ENCODE measurements at places on chromosomes 5 and 9.
A peak's percentile ranks its signal among the peaks of the same experiment; 100 is the strongest.

DNA sequence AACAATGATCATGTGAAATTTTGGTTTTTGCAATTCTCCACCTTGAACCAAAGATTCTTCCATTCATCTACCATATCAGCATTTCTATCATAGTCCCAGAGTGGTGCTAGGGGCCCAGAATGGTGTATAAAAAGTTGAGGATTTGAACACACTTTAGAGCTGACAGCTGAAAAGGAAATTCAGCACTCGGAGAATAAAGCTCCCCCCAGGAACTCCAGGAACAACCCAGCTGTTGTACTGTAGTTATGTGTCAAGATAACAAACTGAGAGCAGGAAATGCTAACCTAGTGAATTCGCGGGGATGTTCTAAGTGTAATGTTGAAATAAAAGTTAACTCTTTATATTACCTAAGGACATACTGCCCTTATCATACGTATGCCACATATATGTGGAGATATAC is 216.7 kb downstream of the NFIB start:
- DNase-seq, result peak; percentile 5

- no peak for DNase-seq
Measured at GRCh38 chr9:37947471-37947870, 43.5 kb upstream of the SLC25A51 start.

DNA sequence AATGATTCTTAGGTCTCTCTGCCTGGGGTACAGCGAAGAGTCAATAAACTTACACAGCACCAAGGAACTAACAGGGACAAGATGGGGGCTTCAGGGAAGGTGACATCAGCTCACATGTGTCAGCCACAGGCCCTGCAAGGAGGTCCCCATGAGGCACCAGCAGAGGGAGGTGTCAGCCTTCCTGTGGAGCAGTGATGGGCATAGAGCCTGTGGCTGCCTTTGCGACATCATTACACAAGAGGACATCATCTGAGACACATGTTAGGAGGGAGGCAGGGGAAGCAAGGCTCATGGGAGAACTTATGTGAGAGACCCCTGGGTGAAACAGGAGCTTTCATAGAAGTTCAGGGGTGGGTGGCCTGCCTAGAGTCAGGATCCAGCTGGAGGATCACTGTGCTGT is 389.6 kb downstream of the SEMA5A start:
- DNase-seq, result peak; percentile 53

DNA sequence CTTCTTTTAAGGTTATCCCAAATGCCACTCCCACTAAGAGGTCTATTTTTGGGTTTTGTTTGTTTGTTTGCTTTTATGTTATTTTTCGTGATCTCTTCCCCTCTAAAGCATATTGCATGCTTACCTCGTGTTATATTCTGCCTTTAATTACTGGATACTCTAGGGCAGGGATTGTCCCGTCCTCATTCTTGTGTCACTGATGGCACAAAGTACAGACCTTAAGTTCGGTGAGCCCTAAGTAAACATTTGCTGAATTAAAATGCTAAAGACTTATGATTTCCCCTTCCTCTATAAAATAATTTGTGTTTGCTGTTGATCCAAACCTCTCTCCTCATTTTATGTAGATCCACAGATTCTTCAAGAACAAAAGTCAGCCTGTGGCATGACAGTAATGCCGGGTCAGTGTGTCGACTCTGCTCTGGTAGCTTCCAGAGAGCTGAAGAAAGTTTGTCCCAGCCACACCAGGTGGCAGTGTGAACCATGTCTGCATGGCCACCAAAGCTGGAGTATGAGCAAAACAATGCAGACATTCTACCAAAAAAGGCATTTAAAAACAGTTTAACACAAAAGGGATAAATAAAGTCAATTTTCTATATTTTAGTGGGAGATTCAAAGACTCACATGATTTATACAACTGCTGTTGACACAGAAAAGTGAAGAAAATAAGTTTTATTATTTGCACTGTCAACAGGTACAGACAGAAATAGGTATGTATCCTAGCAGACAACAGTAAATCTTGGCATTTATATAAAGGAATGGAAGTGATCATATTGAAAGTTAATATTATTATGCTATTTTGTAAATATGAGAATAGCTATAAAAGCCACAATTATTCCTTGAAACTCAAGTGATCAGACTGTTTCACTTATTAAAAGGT is 17.9 kb upstream of the POC5 start:
- peak; percentile 66 for DNase-seq

GRCh38 chr5:32538031-32538547 is 47.3 kb upstream of the SUB1 start:
- DNase-seq, result no peak

DNA sequence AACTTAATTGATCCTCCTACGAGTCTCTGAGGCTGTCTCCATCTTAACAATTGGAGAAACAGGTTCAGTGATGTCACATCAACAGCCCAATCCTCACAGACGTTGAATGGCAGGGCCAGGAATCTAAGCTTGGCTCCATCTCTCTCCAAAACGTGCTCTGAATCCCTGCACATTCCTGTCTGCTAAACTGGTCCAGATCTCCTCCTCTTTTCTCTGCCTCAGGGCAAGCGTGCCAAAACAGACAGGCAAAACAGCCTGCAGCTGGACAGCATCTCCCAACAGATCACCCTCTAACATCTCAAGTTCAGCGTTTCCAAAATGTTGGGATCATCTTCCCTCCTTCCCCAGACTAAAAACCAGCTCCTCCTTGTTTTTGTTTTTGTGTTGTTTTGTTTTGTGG is 6.6 kb downstream of the FBP1 start:
- DNase-seq, result no peak

DNA sequence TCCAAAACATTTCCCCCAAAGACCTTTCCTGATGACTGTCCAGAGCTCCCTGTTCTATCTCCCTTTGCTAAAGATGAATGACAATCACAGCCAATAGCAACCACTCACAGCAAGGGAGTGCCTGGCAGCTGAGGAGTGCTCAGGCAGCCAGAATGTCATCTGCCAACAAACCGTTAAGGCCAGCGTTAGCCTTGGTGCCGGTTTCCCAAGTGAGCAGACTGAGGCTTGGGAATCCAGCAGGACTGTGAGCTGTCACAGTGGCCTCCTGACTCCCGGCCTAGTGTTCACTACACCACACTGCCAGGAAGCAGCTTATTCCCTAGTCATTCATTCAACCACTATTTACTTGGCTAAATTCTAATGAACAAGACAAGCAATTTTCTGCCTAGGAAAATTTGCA is 24.7 kb downstream of the STK10 start:
- DNase-seq, result no peak

DNA sequence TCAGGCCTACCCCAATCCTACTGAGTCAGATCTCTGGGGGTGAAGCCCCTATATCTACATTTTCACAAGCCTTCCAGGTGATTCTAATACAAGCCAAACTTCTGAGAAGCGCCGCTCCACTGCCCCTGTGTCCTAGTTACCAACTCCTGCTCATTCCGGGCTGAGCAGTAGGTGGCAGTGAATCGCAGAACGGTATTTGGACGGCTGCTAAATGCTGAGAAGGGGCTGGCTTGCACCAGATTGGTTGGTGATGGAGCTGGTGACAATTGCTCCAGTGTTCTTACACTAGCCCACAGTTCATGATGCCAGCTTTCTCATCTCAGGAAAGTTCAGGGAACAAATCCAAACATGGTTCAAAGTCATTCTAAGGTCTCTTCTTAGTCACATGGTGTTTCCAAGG is 31.1 kb upstream of the FGF1 start:
- DNase-seq, result peak; percentile 80

DNA sequence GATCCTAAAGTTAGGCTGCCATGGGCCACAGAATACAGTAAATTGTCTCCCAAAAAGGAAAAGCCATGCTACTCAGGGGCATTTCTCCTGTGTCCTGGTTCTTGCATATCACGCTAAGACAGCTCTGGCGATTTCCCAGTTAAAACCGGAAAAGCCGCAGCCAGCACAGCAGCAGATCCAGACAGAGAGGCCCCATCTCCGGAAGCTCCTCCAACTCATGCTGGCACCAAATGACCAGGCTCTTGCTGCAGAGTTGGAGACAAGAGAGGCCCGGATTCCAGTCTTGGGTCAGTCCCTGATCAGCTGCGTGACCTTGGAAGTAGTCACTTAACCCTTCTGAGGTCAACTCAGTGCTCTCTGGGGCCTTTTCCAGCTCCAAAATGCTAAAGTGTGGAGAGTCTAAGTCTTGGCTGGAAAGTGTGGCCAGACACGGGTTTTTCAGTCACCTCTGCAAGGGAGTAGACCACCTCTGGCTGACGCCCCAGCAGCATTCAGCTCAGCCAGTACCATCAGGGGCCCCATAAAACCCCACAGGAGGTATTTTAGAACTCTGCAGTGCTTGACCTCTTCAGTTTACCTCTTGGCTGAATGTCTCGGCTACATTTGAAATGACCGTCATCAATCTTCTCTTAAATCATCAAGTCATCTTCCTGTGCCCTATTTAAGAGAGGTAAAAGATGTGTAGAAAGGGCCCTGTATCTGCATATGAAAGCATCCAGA is 16.2 kb downstream of the GDNF start:
- no peak for DNase-seq

DNA sequence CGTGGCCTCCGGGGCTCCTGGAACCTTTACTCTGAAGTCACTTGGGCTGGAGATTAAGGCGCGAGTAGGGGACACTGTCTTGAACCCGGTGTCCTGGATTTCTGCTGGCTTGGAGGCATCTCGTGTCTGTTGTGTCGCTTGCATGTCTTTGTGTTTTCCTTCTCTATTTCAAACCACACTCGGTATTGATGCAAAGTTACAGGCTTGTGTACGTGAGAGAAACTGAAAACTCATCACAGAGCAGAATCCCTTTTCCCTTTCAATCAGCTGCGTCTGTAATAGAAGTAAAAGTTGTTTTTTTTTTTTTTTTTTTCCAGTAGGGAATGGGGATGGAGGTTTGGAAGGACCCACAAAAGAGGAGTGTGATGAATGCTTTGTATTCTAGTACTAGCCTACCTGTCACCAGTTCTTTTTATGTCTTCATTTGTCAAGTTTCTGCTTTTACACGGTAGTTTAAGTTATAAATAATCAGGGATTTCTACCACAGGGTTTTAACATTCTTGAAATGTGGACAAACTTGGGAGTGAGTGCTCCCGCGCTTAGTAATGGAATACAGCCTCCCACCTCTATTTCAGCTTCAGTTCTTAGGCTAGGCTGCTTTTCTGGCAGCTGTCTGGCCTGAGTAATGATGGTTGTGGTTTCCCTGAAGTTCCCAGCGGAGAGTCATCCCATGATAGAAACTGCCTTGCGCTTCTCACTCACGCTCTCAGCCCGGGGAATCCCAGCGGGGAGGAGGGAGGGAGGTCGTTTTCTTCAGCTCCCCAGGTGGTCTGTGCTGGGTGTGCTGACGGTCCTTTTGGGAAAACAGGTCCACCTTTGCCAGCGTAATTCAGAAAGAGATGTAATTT is 763 bp downstream of the TJP2 start:
- peak; percentile 59 for DNase-seq

- DNase-seq, result peak; percentile 73
Measured at GRCh38 chr9:75265525-75265972, 177.2 kb downstream of the OSTF1 start.

DNA sequence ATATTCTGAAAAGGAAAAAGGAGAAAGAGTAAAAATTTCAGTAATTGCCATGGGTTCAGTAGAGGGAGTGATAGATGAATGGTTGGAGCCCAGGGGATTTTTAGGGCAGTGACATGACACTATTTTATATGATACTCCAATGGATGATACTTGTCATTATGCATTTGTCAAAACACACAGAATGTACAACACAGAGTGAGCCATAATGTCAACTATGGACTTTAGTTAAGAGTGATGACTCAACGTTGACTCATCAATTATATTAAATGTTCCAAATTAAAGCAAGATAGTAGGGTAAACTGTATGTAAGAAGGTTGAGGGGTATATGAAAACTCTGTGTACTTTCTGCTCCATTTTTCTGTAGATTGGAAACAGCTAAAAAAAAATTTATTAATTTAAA is 586.4 kb downstream of the TAF11L14 start:
- DNase-seq, result no peak

DNA sequence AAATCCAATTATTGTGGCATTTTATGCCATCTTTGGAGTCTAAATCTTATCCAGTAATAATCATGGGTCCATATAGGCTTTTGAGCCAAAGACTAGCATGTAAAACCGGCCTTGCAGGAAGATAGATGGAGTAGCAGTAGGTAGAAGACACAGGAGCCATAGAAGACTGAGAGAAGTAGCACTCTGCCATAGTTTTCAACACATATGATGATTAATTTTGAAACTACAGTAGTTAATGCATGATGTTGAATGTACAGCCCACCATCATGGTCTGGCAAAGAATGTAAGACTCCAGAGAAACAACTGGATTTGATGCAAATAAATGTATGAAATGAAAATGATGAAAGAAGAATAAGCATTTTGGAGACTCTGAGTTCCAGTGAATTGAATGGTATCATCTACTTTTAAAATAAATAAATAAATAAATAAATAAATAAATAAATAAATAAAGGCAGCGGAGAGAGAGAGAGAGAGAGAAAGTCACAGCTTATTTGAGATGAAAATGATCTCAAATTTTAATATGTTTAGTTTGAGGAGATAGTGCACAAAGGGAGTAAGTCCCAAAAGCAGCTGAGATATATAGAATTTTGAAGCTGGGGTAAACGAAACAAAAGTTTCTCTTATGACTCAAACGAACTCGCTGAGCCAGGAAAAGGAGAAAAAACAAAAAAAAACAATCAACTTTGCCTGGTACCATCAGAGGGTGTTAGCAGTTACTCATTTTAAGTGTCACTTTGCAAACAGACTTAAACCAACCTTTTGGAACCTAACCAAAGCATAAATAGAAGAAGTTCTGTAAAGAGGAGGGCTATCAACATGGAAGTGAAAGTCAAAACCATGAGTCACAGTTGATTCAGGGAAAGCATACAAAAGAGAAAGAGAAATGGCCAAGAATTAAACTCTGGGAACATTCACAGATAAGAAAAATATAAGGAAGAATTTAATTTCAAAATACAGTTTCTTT is 388.7 kb downstream of the CETN3 start:
- DNase-seq, result peak; percentile 4

DNA sequence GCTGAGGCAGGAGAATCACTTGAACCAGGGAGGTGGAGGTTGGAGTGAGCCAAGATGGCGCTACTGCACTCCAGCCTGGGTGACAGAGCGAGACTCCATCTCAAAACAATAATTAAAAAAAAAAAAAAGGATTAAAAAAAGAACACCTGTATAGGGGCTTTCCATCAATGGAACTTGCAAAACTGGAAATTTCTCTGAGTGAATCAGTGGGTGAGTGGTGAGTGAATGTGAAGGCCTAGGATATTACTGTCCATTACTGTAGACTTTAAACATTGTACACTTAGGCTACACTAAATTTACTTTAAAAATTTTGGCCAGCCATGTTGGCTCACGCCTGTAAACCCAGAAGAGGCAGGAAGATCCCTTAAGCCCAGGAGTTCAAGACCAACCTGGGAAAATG is 5.7 kb upstream of the RARS1 start:
- no peak for DNase-seq

GRCh38 chr5:55820488-55820887 is 30.7 kb upstream of the IL31RA start:
- no peak for DNase-seq
